Progenitor cell of endocrine pancreas (in vitro differentiated cells): ENCODE measurements at places on chromosomes 7 and 10. TPM values are rescaled to one million over a fixed set of nuclear protein-coding genes. Genes with fewer than 3 reads are reported as not detected.

GPC2 gene
- total RNA-seq, result 64.0 and 65.2 TPM in 2 replicates

SLC39A12 gene
- total RNA-seq, result not detected in 2 replicates

DDC gene
- 37.3 and 44.6 TPM in 2 replicates for total RNA-seq

KCTD7 gene
- total RNA-seq, result 8.5 and 12.3 TPM in 2 replicates

ZNF316 gene
- total RNA-seq, result 59.6 and 59.7 TPM in 2 replicates

CRYGN gene
- total RNA-seq, result 2.5 and 3.2 TPM in 2 replicates

ZKSCAN5 gene
- total RNA-seq, result 14.7 and 15.2 TPM in 2 replicates
